ENCODE measurements at places on chromosomes 3 and 15.

DNA sequence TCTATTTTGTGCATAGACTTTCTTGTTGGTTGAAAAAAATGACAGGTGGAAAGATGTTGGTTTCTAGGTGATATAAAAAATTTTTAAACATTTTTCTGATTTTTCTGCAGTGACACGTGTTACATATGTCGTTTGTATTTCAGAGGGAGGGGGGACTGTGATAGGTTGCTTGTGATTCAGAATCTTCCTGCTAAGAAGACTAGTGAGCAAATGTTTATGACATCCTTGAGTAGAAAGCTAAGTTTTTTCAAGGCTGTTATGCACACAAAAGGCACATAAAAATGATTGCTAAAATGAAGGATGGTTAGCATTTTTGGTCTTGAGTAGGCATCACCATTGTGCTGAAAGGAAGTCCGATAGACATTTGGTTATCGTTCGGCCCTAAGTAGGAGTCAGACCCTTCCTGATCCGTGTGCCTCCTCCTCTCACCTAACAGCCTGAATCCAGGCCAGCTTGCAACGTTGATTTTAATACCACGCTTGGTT, 1.5 kb downstream of the ZNF639 start:
- no peak for DNase-seq

DNA sequence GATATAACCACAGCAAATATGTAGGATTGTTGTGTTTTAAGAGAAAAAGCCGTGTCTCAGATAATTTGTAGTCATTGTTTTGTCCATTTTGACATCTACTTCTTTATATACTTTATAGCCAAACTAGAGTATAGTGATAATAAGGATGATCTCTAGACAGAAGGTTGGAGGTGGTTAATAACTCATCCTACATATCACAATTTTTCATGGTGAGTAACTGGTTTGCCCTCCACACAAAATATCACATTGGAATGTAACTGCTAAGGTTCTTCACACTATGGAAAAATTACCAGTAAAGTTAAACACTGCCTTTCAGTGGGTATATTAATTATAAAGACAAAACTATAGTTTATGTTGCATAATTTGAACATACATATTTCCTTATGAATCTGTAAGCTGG, 380.7 kb downstream of the LPP start:
- DNase-seq, result no peak

GRCh38 chr3:132637590-132637989, 22.0 kb downstream of the ACAD11 start:
- no peak for DNase-seq

- no peak for DNase-seq
Measured at GRCh38 chr3:38890426-38890825, 74.4 kb upstream of the SCN10A start.

DNA sequence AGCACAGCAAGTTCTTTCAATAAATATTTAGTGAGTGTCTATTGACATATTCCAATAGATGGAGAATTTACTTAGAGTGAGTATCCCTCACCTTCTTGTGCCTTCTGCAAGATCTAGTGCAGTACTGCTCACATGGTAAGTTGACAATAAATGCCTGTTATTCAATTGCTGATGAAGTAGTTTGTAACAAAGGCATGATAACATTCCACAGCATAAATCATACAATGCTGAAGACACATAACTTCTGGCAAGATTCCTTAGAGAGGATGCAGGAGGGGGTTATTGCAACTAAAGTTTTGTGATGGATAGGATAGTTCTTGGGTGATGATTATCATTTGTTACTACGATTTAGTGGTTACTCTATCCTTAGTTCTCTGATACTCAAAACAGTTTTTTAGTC, 112.2 kb upstream of the RBMS3 start:
- DNase-seq, result no peak

DNA sequence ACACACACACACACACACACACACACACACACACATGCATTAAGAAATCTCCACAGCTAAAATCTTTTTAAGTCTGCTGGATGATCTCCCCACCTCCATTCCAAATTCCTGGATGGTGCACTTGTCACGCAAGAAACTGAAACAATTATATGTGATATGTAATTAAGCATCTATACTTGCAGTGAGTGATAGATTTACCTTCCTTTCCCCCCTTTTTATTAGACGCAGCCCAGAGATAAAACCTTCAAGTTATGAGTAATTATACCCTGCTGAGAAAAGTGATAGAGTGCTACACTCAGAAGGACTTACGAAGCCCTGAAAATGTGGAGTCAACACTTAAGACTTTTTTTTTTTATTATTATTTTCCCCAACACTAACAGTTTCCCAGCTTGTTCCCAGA, 255.2 kb downstream of the LSAMP start:
- no peak for DNase-seq

GRCh38 chr3:48504051-48504946, at the start of gene SHISA5:
Gene SHISA5, minus strand, starts transcription at chr3:48504174. Its CDS starts 80 bp downstream, at chr3:48504094.
- DNase-seq, result no peak

DNA sequence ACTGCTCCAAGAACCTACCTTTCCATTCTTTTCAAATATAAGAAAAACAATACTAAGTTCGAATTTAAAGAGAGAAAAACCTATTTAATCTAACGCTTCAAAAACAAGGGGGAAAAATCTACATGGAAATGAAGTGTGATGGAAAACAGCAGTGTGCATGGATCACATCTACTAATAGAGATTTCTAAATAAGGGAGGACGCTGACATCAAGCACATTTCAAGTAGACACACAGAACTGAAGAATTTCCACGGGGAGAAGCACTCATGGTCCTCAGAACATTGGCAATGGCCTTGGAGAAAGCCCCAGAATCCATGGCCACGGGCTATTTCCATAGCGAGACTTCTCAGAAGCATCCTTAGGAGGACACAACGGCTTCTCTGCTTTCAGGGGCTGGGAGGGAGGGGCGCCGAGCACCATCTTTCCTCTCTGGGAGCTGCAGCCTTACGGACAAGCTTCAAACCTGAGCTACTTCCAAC, 1.0 kb downstream of the TASOR start:
- DNase-seq, result no peak

DNA sequence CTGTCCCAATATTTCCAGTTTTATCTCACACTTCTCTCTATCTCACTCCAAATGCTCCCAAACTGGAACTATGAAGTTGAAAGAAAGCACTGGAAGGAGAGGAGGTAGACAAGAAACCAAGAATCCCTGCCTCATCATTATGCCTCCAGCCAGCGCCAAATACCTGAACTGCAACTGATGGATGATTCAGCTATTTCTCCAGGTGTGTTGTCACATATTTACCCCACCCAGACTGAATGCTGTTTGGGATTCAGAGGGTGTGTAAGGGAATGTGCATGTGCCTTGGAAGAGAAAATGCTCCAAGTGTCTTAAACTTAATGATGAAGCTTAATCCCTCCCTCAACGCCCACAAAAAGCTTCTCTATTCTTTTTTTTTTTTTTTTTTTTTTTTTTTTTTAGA, 269.5 kb upstream of the ATP11B start:
- DNase-seq, result no peak

GRCh38 chr15:80780416-80781221, 1.4 kb downstream of the CEMIP start:
- no peak for DNase-seq

- DNase-seq, result no peak
Measured at GRCh38 chr3:161859865-161860450, 363.4 kb downstream of the OTOL1 start.

DNA sequence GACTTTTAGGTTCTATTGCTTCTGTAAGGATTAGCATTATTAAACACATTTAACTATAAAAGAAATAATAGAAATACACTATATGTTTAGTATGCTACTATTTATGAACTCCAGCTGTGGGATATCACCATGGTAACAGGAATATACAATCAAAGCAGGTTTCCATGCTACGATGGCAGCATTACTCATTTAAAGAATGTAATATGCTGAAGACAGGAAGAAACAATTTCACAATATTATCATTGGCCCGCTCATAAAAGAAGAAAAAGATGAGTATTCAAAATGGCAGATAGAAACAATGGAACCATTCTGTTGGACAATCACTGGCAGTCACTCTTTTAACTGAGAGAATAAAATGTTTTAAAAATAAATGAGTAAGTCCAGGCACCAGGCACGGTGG, 153.4 kb downstream of the CBLB start:
- DNase-seq, result no peak

DNA sequence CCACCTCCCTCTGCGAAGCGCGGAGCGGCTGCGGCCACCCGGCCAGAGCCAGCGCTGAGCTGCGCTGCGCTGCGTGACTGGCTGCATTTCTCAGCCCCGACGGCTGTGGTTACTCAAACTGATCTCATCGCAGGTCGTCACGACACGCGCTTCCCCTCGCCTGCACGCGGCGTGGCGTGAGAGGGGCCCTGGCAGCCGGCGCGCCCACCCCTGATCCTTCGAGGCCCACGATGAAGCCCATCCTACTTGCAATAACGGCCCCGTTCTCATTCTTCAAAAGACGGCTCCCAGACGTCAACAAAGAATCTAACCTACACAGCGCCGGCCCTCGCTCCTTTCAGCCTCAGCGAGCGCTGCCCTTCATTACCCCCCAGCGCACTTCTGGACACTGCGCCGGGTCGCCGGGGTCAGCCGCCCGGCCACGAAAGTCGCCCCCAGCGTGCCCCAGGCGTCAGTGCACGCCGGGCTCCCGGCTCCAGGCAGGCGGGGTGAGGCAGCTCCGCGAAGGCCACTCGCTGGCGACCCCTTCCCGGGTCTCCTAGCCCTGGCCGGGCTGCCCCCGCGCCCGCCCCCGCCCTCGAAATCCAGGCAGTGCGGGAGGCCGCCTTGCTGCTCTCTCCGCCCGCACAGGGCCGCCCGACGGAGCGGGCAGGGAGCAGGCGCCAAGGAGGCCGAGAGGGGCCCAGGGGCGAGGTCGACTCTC, 9.9 kb upstream of the LEKR1 start:
- no peak for DNase-seq

DNA sequence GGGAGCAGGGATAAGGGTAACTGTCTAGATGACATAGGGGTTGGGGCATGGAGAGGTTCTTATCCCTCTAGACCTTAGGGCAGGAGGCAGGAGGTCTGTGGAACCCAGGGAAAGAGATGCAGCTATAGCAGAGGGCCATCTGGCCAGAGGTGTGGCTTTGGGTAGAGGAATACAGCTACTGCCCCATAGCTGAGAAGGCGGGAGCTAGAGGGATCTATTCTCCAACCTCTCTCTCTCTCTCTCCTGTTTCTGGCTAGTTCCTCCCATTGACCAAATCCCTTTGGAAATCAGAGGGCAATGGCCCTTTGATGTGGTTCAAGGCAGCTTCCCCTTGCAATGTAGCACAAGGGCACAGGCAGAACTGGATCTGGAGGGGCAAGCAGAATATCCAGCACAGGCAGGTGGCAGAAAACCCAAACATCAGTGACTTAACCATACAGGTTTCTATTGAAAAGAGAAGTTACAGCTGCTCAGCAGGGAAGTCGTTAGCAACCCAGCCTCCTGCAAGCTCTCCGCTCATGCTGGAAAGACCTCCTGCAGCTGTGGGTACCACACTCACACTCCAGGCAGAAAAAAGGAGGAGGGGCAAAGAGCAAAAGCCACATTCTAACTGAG, 22.3 kb upstream of the LMOD3 start:
- no peak for DNase-seq

GRCh38 chr3:125211523-125212090, 941 bp downstream of the SLC12A8 start:
- DNase-seq, result no peak

Measured in NCI-H1048 (cell line).